GM12892 (cell line): ENCODE measurements at places on chromosomes 6 and 20.

DNA sequence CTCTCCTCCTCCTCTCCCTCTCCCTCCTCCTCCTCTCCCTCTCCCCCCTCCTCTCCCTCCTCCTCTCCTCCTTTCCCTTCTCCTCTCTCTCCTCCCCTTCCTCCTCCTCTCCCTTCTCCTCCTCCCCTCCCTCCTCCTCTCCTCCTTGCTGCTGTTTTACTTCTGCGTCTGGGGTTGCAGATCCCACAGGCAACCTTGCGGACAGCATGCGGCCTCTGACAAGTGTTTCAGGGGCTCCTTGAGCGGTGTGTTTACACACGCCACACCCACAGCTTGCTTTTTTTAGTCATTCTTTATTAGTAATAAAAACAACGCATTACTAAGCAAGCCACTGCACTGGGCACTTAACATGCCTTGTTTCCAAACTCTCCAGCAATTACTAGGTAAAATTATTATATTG is 81.9 kb downstream of the TFAP2C start:
- DNase-seq: no peak

DNA sequence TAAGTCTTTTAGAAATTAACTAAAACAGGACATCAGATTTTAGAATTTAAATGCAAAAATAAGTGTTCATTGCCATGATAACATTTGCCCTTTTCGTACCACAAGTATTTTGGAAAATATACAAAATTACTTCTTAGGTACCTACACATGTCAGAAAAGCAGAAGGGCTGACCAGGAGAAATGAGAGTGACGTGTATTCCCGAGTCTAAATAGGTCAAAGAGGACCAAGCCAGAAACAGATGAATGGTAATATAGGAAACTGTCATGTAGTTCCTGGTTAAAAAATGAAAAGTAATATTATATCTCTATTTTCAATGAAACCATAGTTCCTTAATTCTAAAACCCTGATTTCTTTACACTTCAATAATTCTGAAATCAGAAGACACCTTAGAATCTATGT is 126.2 kb downstream of the IPCEF1 start:
- DNase-seq: no peak

- DNase-seq: peak; percentile 15
Measured at GRCh38 chr6:28081486-28081751, 1.1 kb downstream of the ZNF165 start.

- DNase-seq: no peak
Measured at GRCh38 chr6:55276745-55277530, 50.3 kb upstream of the GFRAL start.

DNA sequence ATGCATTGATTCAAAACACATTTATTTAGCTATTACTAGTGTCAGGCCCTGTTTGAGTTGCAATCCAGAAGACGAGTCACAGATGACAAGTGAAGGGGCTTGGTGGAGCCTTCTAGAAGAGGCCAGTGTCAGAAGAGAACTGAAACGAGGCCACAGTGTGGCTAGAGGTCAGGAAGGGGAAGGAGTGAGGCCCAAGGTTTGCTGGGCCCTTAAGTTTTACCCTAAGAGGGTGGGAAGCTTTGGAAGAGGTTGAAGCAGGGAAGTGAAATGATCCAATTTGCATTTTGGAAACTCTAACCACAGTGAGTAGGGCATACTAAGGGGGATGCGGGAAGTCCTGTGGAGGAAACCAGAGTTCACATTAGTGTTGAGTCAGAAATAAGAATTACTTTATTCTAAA is 25.0 kb downstream of the TTK start:
- no peak for DNase-seq

DNA sequence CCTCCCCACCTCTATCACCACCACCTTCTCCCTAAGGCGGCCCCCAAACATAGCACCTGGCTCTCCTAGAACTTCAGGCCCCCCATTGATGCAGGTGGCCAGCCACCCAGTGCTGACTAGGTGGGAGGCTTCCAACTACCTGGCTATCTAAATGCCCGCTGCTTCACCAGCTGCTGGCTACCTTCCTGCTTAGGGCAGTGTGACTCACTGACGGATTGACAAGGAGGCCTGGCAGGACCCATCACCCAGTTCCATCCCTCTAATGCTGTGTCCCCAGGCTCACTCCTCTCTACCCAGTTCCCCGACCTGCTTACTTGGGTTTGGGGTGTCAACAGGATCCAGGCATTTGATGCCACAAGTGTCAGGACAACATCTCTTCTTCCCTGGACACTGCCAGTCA is 1.1 kb downstream of the SLPI start:
- no peak for DNase-seq

DNA sequence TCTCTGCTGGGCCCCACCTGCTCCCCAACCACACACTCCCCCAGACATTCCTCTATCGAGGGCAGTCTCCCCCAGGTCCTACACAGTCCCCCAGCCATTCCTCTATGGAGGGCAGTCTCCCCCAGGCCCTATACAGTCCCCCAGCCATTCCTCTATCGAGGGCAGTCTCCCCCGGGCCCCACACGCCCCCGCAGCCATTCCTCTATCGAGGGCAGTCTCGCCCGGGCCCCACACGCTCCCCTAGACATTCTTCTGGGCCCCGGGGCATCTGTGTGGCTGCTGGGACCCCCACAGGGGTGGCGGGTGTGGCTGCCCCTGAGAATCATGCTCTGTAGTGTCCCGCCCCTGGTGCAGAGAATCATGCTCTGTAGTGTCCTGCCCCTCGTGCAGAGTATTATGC is 43.6 kb upstream of the BHLHE23 start:
- DNase-seq: no peak

- no peak for DNase-seq
Measured at GRCh38 chr6:65259982-65260381, 447.0 kb downstream of the EYS start.

- no peak for DNase-seq
Measured at GRCh38 chr6:129130959-129131681, 248.2 kb downstream of the LAMA2 start.

DNA sequence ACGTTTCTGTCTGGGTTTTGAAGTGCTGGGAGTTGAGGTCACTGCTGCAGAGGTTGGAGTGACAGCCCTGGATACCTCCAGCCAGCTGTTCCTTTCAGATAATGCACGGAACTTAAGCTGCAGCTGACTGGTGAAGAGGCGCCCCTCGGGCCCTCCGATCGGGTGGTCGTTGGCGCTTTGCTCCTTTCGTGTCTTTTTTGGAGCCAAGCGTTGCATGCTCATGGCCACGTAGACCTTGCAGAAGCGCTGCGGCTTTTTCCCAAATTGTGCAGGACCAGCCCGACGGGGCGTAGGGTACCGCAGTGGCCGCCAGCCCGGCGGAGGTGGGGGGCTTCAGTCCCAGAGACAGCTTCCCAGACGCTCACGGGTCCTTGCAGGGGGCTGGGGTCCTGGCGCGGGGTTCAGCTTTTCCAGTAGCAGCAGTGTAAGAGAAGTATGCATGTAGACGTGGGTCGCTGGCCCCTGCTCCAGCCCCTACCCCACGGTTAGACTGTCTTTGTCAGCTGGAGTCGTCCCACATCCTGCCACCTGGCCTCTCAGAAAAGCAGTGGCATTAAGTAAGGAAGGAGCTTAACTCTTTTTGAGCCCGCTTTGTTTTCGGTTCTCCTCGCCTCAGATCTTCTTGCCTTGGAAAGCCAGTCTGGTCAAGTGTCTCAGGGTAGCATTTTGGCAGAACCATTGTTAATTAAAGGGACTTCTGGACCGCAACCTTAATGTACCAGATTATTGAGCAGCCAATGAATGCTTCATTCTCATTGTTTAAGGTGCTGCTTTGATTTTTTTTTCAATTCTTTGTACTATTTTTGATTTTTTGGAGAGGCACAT is 838 bp downstream of the TNFAIP3 start:
- DNase-seq: no peak

DNA sequence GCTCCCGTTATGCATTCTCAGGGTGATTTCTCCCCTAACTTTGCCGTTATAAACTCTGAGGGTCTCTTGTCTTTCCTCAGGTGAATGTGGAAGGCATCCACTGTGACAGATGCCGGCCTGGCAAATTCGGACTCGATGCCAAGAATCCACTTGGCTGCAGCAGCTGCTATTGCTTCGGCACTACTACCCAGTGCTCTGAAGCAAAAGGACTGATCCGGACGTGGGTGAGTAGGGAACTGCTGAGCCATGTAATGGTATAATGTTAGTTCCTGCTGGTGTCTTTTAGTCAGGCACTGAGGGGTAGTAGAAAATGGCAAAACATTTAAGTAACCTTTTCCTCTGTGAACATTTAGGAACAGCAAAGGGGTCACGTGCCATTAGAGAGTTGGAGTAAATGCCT is 395.4 kb downstream of the ARHGAP18 start:
- DNase-seq: no peak

GRCh38 chr20:17169585-17170136 is 57.2 kb upstream of the PCSK2 start:
- DNase-seq: no peak

- DNase-seq: no peak
Measured at GRCh38 chr6:15518057-15518456, 144.8 kb downstream of the DTNBP1 start.

GRCh38 chr6:143333081-143333480 is 117.4 kb downstream of the ADAT2 start:
- no peak for DNase-seq

DNA sequence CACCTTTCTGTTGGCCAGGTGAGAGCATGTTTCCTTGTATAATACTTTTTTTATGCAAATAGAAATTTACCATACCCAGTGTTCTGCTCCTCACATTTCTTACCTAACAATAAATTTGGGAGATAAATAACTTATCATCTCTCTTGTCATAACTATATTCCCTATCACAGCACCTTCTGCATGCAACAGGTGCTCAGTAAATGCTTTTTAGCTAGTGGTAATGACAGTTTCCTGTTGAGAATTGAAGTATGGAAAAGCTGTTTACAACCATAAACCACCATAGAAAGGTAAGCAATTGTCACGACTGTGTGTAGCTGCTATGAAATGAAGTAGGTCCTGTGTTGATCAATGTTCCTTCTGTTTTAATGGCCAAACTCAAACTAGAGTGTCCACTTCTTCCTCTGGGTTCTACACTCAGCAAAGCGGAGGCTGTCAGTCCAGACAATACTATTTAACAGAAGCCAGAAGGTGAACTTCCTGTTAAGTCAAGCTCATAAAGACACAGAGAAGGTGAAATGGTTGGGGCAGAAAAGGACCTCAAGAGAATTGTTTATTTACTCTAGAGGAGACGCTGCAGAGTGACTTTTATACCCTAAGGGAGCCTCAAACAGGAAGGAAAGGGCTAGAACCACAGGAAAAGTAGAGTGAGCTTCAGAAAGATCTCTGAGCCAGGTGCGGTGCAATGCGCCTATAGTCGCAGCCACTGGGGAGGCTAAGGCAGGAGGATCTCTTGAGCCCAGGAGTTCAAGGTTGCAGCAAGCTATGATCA is 84.0 kb upstream of the SLC22A16 start:
- DNase-seq: no peak

GRCh38 chr20:22791877-22792525 is 207.6 kb upstream of the FOXA2 start:
- no peak for DNase-seq

- no peak for DNase-seq
Measured at GRCh38 chr6:87718662-87719433, 16.8 kb upstream of the AKIRIN2 start.

- no peak for DNase-seq
Measured at GRCh38 chr6:1422290-1422689, 32.9 kb downstream of the FOXF2 start.

DNA sequence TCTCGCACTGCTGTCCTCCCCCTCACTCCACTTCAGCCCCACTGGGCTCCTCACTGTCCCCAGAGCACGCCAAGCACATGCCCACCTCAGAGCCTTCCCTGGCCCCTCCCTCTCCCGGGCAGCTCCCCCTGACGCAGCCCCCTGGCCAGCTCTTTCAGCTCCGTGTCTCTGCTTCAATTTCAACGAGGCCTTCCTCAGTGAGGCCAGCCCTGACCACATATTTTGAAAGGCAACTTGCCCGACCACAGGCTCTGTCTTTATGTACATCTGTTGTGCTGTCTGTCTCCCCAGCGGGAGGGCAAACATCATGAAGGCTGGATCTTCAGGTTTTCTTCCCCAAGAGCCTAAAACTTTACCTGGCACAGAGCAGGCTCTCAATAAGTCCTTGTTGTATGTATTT is 44.6 kb downstream of the JPH2 start:
- no peak for DNase-seq

DNA sequence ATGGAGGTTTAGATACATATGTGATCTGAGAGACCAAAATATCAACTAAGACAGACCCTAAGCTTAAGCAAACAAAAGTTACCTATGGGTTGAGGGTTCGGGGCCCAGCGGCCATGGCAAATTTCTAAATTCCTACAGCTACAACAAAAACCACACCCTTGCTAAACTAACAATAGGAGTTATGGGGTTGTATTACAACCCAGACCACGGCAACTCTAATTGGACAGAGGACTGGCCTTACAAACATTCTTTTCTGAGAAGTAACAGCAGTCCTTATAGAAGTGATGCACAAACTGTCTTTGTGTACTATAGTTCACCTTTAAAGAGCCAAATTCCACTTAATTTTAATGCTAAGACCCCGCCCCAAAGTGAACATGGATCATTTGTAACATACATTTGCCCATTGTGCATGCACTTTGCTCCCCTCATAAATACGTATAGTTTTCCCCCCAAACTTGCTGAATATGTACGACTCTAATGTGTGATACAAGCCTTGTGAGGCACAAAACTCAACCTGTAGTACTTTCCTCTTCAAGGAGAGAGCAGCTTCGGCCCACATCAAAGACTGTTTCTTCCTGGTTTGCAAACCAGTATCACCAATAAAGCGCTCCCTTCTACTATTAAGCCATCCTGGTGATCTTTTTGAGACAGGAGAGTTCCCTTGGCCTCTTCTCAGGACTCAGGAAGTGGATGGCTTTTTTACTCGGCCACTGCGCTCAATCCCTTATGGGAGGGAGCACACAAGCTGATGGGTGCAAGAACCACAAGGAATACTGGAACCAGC is 25.6 kb upstream of the MBOAT1 start:
- DNase-seq: no peak

GRCh38 chr6:33991610-33992009 is 154.3 kb downstream of the GRM4 start:
- no peak for DNase-seq

GRCh38 chr6:134249759-134250602 is 67.9 kb downstream of the SGK1 start:
- no peak for DNase-seq

DNA sequence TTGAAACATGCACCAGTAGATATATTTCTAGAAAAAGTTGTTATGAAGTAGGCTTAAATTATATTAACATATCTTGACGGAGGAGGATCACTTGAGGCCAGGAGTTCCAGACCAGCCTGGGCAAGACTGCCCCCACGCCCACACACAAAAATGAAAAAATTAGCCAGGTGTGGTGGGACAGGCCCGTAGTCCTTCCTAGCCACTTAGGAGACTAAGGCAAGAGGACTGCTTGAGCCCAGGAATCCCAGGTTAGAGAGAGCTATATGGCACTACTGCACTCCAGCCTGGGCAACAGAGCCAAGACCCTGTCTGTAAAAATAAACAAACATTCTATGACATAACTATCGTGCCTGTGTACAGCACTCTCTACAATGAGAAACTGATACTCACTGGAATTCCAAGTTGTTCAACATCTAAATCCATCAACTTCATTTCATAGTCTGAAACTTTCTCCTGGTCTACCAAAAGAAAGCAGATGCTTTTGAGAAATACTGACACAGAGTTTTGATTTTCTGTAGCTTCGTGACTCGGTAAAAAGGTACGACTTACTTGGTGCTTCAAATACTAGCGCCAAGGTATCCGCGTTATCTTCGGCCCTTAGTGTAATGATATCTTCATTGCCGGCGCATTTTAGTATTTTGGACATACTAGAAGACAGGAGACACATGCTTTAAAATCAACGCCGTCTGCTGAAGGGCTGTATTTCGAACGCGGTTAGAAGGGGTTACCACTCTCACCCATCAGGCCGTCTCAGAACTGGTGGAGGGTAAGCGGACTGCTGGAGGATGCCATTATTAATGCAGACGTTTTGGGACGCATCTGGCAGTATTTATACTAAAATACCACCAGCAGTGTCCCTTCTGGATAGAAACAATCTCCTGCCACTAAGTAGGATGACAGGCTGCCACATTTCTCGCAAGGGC is 1.3 kb downstream of the PCNA start:
- no peak for DNase-seq
